Lower leg skin (tissue), 4 donors: ENCODE measurements at places on chromosomes 3 and 15.

- DNase-seq: no peak
Measured at GRCh38 chr15:69499521-69500211, 47.0 kb downstream of the RPLP1 start.

- DNase-seq: no peak
Measured at GRCh38 chr15:76753771-76754170, 151.4 kb downstream of the SCAPER start.

GRCh38 chr3:9397906-9398699, 688 bp downstream of the SETD5 start:
- DNase-seq: peak; percentile 43

DNA sequence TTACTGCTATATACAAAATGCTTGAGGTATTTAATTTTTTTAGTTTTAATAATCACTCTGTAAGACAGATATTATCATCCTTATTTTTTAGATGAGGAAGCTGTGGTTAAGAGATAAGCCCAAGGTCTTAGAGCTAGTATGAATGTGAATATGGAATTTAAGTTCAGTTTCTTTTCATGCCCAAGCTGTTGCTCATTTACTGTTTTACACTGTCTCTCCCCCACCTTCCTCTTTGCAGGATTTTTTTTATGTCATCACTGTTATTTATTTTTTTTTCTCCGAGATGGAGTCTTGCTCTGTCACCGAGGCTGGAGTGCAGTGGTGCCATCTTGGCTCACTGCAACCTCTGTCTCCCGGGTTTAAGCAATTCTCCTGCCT, 22.5 kb downstream of the MAP2K5 start:
- DNase-seq: no peak

- DNase-seq: no peak
Measured at GRCh38 chr15:90141646-90142045, 39.4 kb upstream of the IDH2 start.

GRCh38 chr15:63366451-63366850, 15.2 kb downstream of the CA12 start:
- no peak for DNase-seq

DNA sequence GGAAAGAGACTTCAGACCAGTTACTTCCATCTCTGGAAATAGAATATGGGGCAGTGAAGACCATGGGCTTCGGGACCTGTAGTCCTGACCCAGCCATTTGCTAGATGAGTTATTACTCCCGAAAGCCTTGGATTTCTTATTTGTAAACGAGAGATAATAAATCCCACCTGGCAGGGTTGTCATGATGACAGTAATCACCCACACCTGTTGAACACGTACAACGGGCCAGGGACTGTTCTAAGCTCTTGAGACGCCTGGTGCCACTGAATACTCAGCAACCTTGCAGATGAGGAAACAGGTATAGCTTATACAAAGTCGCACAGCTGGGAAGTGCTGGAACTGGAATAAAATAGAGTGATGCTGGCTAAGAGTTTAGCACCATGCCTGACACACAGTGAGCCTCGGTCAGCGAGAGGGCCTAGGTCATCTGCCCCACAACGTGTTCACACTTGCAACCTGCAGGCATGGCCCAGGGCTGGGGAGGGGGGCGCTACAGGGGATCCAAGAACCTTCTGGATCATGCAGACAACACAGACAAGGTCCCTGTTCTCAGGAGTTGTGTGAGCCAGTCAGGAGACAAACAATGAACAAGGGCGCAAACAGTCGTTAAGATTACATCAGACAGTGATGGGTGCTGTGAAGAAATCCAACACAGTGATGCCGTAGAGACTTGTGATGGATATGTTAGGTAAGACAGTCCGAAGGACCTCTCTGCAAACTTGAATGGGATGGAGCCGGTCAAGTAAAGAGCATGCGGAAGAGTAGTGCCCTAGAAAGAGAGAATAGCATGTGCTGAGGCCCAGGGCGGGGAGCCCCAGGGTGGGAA, 89.2 kb downstream of the CORO2B start:
- no peak for DNase-seq

DNA sequence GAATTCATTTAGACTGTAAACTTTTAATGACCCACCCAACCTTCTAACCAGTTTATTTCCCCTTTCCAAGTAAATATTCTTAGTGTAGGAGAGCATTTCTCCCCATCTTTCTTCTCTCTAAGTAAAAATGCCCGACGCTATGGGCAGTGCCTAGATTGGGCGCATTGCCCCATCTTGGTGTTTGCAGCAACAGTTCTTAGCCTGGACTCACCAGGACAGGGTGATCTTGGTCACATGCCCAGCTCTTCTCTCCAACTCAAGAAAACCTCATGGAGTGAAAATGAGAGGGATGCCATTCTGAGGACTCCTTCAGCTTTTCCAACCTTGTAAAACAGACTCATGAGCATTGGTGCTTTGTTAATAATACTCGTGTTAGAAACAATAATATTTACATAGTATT, 76.7 kb downstream of the GHSR start:
- DNase-seq: no peak

DNA sequence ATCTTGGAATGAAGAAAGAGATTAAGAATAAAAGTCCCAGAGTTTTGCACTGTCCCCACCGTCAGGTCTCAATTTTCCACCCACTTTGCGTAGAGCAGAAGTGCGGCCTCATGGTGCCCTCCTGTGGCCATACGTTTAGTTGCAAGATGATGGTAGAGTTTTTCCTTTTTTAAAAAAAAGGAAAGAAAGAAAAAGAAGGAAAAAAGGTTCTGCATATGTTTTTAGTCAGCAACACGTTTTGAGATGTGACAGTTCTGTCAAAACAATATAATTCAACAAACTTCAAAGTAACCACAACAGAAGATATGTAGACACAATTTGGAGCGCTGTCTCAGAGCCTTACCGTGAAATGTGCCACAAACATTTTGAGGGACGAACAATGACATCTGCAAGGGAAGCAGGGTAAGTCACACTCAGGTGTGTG, 24.6 kb downstream of the EBLN2 start:
- DNase-seq: peak; percentile 85

GRCh38 chr15:54618120-54618519, 578.6 kb downstream of the RSL24D1 start:
- no peak for DNase-seq

DNA sequence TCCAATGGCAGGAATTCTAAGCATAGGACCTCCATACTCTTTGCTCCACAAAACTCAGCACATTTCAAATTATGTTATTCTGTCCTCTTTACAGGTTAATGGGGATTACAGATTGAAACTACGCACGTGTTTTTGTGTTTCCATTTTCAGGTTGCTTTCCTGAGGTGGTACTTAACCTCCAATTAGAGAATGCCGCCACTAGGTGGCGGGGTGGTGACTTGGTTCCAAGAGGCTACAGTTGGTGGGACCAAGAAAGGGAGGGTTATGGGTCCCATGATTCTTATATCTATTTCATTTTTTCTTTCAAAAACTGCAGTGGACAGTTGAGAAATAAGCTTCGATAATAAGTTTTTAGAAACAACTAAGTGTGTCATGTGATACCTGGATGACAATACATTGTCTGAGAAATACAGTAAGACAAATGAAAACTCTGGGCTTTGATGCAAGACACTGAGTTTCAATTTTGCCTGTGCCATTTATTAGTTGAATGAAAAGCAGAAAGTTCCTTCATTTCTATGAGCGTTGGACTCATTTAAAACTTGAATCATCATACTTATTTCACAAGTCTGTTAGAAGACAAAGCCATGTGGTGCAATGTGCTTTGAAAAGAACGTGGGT, 539.0 kb downstream of the FGF12 start:
- no peak for DNase-seq

DNA sequence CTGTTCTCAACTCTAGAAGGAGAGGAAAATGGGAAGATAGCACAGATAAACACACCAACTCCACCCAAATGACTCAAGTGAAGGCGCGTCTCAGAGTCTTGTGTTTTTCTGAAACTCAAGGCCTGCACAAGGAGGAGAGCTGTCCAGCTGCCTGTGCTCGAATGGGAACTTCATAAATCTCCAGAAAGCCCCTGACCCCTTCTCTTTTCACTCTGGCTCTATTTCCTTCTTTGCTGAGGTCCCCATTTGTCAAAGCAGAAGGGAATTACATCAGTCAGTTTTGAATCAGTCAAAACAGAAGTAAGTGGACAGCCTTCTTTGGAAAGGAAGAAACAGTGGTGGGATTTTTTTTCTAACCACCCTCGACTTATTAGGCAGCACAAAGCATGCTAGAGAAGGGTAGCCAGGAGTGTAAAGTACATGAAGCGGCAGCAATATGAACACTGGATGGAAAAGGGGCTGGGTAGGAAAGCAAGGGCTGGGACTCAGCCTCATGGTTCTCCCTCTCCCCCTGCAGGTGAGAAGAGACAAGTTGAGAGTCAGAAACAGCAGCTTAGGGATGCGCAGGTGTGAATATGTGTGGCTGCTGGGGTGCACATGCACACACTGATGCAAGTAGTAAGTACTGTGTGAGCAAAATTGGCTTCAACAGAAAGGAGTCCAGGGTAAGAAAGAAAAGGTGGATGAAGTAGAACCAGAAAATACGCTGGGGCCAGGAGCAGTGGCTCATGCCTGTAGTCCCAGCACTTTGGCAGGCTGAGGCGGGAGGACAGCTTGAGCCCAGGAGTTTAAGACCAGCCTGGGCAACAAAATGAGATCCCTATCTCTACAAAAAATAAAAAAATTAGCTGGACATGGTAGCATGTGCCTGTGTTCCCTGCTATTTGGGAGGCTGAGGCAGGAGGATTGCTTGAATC, 36.6 kb upstream of the MAGEF1 start:
- DNase-seq: peak; percentile 62

GRCh38 chr15:79406210-79406609, 25.9 kb upstream of the MINAR1 start:
- no peak for DNase-seq

GRCh38 chr3:37605572-37606153, 256.0 kb upstream of the CTDSPL start:
- DNase-seq: no peak

- no peak for DNase-seq
Measured at GRCh38 chr3:167691366-167691765, 37.6 kb upstream of the WDR49 start.

- DNase-seq: no peak
Measured at GRCh38 chr15:29568840-29569532, 253.3 kb downstream of the TJP1 start.

DNA sequence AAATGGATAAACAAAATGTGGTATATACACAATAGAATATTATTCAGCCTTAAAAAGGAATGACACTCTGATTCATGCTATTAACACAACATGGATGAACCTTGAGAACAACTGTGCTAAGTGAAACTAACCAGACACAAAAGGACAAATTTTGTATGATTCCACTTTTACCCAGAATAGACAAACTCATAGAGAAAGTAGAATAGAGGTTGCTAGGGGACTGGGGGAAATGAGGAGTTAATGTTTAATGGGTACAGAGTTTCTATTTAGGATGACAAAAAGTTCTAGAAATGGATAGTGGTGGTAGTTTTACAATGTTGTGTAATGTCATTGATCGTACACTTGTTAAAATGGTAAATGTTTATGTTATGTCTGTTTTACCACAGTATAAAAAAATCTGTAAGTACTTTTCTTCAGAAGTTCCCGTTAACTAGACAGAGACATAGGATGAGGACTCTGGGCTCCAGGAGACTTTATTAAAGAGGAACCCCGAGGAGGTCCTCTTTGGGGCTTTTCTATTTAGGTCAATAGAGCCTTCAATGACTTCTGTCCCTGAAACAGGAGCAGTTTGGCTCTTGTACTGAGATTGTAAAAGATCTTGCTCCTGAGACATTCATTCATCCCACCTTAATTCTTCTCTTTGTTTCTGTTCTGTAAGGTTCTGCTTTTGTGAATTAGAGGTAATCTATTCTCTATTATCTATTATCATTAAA, 24.5 kb downstream of the ABHD6 start:
- DNase-seq: no peak

DNA sequence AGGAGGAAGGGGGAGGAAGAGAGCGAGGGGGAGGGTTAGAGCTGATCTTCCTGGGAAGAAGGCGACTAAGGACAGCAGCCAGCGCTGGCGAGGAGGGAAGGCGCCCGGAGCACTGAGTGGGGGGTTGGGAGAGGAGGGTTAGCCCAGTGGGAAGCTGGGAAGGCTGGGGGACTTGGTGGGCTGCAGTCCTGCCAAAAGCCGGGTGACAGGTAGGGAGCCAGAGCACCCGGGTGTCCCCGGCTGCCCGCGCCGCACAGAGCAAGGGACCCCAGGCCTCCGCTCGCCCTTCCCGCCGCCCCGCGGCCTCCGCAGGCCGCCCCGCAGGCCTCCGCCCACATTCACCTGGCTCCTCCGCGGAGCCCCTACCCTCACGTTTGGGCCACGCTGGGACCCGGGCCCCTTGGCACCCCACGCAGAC, 448 bp downstream of the SLC12A8 start:
- DNase-seq: no peak
